ENCODE measurements at places on chromosomes 16 and 17. TPM values are rescaled to one million over a fixed set of nuclear protein-coding genes. Genes with fewer than 3 reads are reported as not detected.

DNA sequence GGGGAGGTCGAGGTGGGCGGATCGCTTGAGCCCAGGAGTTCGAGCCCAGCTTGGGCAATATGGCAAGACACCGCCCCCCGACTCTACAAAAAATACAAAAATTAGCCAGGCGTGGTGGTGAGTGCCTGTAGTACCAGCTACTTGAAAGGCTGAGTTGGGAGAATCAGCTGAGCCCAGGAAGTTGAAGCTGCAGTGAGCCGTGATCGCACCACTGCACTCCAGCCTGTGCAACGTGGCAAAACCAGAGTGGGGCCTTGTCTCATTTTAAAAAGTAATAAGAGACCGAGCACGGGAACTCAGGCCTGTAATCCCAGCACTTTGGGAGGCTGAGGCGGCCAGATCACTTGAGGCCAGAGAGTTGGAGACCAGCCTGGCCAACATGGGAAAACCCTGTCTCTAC lies 24.4 kb upstream of the ABCC1 start:
- DNase-seq, result no peak

GRCh38 chr16:25064937-25065336 lies 46.6 kb upstream of the LCMT1 start:
- peak; percentile 6 for DNase-seq

DNA sequence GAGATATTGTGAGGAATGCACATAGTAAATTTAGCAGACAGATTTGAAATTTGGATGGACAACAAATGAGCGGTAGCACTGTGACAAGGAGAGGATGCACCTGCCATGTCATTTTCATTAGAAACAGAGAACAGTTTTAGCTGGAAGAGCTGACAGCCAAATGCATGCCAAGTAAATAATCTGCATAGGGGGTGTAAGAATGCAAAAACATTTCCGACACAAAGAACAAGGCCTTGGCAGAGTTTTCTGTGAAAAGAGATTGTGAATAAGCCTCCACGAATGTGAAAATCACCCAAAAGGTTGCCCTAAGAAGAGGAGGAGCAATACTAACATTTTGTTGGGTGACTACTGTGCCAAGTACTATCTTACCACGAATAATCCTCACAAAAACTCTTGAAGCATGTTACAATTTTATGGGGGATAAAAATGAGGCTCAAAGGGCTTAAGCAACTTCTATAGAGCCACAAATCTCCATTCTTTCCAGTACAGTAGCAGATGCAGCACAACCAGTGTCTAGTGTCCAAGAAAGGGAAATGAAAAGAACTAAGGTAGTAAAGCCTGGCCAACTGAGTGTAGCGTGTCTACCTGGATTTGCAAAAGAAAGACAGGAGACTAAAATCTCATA lies 28.3 kb downstream of the TMEM100 start:
- DNase-seq, result no peak

DNA sequence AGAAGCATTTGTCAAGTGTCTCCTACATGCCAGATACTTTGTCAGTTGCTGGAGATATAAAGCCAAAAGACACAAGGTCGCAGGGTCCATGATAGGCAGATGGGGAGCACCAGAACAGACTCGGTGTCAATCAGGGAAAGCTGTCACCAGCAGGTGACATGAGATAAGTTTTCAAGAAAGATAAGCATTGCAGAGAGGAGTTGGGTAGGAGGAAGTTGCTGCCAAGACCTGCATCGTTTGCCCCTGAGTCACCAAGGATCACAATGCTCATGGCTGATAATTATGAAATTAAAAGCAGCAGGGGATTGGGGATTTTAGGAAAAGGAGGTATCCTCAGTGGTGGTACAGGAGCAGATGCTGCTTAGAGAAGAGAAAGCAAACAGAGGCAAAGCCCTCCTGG lies 551.1 kb upstream of the CDH11 start:
- DNase-seq, result peak; percentile 72

DNA sequence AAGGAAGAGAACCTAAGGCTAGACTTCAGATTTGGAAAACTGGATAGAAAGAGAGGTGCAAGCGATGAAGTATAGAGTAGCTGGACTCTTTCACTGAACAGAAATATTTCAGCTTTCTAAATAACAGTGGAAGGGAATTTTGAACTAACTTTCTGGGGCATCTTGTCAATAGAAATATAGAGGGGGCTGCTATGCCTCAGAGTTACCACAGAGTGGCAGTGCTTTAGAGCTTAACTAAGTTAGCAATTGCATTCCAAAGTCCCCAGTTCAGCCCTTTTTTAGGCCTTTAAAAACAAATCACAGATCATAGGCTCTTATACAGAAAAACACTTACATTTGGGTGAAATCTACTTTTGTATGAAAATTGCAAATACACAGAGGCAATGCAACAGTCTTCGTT lies 154.2 kb upstream of the CDH8 start:
- no peak for DNase-seq

DNA sequence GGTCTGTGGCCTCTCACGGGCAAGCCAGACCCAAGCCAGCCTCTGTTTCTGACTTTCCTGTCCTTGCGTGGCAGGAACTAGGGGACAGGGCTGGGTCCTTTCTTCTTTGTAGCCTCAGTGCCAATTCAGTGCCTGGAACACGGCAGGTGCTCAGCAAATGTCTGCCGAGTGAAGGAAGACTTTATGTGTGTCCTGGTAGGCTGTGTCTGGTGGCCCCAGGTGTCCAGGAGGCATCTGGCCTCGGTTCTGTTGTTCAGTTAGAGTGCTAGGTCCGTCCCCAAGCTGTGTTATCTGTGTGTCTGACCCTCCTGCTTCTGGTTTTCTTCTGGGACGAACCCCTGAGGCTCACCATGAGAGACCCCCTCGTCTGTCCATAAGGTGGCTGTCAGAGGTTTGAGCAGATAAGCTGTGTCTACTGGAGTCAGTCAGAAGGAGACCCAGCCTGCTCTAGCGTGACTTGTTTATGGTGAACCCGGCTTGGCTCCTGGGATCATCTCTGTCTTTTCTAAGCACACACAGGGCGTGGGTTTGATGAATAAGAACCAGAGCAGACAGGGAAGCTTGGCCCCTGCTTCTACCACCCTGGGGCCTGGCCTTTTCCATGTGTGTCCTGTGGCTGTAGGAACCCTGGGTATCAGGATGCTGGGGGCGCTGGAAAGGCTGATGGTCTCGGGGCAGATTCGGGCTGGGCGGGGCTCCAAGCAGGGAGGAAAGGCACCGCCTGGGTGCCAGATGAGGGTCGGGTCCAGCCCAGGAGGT lies 39.3 kb downstream of the ENGASE start:
- DNase-seq, result no peak

Gene ZNF205
- 3.4 TPM for polyA plus RNA-seq

Gene ABCA10
- 0.64 TPM for polyA plus RNA-seq

Gene C17orf100
- 0.84 TPM for polyA plus RNA-seq

Gene TBC1D3E
- polyA plus RNA-seq, result not detected

Measured in fibroblast of lung (primary cell).